EH (cell line): ENCODE measurements at places on chromosomes 5 and 9.
A peak's percentile ranks its signal among the peaks of the same experiment; 100 is the strongest.

DNA sequence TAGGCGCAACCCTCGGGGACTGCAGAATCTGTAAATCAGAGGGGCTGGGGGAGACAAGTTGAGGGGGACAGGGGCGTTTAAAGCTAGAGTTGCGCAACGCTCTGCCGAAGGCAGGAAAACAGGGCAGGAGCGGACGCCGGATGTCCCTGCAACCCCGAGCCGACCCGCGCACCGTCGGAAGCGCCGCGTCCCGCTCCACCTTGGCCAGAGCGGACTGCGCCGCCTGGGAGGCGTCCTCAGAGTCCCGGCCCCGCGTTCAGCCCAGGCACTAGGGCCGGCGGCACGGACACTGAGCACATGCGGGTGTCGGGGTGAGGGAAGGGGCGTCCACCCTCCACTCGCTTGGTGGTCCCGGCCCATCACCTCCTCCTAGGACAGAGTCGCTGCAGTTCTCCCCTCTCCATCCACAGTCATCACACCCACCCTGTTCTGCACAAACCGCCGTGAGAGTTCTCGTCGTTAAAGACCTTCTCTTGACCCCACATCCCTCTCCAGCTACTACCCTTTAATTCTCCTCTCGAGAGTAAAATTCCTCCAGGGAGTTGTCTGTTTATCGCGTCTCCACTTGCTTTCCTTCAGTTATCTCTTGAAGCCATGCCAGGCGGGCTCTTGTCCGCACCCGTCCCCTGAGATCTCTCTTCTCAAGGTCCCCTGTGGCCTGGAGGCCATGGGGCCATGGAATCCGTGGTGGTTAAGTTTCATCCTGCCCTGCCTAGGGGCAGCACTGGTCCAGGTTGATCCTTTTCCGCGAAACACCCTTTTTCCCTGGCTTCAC, 796 bp upstream of the PDLIM7 start:
- DNase-seq, result no peak

GRCh38 chr9:11128156-11128555, 515.4 kb upstream of the PTPRD start:
- DNase-seq, result no peak

GRCh38 chr5:170345971-170346370, 43.2 kb downstream of the KCNMB1 start:
- DNase-seq, result no peak

DNA sequence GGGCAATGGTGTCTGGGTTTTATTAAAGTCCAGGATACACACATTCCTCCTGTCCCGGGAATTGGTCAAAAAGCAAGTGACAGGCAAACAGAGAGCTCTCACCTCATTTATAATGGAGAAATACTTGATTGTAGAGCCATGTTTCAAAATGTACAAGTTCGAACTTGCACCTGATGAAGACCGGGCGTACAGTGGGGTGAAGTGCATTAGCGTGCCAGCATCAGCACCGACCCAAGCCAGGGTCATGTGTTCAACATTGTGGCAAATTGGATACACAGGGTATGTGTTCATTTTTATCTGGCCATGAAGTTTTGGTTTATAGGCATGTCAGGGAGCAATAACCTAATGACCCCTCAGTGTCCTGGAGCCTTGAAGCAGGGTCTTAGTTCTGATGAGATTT, 472.5 kb downstream of the IRX1 start:
- DNase-seq, result no peak

- peak; percentile 49 for DNase-seq
Measured at GRCh38 chr5:91641730-91642350, 258.7 kb upstream of the ARRDC3 start.

GRCh38 chr9:81394881-81395675, 294.3 kb downstream of the TLE1 start:
- no peak for DNase-seq

- no peak for DNase-seq
Measured at GRCh38 chr9:129270205-129270604, 92.1 kb upstream of the IER5L start.

DNA sequence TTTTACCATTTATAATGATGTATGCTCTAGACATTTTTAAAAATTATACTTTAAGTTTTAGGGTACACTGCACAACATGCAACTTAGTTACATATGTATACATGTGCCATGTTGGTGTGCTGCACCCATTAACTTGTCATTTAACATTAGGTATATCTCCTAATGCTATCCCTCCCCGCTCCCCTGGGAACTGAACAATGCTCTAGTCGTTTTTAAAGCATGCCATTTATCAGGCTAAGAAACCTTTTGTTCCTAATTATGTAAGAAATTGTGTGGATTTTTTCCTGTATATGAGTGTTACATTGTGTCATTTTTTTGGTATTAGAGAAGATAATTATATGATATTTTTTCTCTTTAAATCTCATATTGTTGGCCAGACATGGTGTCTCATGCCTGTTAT, 72.8 kb upstream of the SGCD start:
- no peak for DNase-seq

GRCh38 chr9:88173378-88173999, 35.2 kb upstream of the SPATA31C2 start:
- DNase-seq, result peak; percentile 81

- no peak for DNase-seq
Measured at GRCh38 chr9:20749496-20750198, 65.6 kb downstream of the FOCAD start.

DNA sequence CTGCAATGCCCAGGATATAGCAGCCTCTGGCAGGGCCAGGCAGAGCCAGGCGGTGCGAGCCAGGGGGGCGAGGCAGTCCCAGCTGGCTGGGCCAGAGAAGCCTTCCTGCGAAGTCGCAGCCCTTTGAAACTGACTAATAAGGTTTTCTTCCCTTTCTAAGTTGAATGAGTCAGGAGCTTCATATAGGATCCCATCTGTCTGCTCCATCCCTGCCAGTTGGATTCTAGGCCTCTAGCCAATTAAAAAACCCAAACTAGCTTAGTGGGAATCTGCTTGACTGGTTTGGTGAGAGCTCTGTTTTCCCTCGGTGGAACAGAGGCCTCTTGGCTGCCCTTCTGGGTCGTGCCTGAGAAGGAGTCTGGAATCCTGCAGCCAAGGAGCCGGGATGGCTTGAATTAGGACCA, 70.1 kb upstream of the RAPGEF1 start:
- peak; percentile 44 for DNase-seq

DNA sequence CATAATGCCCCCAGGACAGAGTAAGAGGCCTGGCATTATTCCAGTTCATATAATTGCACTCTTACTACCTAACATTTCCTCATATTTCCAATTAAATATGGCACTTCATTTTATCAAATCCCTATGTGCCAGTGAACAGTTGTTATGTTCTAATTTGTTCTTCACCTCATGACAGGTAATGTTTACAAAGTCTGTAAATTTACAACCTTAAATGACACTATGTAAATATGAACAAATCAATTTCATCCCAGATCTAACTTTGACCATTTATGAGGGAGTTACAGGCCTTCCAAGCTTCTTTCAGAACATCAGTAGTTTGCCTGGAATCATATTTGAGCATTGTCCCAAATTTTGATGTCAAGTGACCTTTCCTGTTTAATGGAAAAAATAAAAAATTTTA, 592.6 kb upstream of the CDH6 start:
- DNase-seq, result no peak

DNA sequence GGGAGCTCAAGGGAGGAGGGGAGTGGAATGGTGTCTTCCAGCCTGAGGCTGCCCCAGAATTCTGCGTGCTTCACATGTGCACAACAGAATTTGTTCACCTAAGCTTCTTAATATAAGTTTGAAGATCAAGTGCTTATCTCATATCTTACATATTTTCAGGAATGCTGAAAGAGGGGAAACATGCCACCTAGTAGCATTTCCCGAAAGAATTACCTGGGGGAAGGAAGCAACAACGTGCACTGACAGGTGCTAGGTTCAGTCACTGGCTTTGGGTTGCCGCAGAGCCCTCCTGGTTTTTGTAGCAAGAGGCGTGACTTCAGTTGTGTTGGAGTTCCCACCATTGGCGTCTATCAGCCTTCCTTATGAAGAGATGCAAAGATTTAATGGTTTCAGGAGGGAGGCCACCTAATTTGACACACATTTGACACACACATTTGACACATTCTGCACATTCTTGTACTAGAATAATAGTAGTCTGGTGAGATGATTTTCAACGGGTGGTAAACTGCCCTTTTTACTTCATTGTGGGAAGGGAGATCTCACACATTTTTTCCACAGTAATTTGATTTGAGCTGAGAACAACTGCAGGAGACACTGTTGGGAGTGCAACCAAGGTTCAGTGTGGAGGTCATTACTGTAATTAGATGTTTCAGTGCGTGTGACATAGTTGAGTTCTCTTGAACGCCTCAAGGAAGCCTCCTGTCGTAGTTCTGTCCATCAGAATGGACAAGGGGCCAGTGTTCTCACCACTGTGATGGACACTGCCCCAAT, 481.3 kb downstream of the CCDC171 start:
- DNase-seq, result no peak

GRCh38 chr5:126810596-126811380, 33.9 kb downstream of the LMNB1 start:
- DNase-seq, result no peak

DNA sequence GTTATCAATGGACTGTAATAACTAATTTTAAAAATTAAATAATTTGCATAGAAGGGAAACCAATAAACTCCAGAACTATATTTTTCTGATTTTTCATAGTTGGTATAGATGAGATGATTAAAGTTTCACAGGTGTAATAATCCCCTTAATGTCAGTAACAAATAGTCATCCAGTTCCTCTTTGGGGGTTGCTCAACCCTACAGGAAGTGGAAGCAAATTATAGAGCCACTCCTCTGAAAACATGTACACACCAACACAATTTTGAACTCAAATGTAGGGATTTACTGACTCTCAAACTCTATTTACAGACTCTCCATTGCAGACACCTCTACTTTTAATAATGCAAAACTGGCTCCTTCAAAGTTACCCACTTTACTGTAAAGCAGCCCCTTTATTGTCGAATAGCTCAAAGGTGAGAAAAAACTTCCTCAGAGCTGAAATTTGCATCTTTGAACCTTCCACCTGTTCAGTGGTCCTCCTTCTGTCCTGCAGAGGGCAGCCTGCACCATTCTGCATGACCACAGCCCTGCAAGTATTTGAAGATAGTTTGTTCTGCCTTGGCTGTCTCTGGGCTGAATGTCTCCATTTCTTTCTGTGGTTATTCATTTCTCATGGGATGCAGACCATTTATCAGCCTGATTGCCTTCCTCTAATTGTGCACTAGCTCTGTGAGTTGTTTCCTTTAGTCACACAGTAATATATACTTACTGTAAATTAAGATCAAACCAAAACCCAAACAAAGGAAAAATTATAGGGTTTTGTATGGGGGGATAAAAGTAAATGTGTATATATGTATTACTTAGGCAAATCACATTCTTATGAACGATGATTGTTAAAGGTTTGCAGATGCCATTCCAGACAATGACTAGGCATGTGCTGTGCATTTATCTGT, 383.2 kb upstream of the SGCD start:
- DNase-seq, result peak; percentile 41

GRCh38 chr5:148060881-148061280, 2.9 kb upstream of the SPINK5 start:
- no peak for DNase-seq

- DNase-seq, result no peak
Measured at GRCh38 chr9:96048104-96048955, 172.8 kb downstream of the ERCC6L2 start.

DNA sequence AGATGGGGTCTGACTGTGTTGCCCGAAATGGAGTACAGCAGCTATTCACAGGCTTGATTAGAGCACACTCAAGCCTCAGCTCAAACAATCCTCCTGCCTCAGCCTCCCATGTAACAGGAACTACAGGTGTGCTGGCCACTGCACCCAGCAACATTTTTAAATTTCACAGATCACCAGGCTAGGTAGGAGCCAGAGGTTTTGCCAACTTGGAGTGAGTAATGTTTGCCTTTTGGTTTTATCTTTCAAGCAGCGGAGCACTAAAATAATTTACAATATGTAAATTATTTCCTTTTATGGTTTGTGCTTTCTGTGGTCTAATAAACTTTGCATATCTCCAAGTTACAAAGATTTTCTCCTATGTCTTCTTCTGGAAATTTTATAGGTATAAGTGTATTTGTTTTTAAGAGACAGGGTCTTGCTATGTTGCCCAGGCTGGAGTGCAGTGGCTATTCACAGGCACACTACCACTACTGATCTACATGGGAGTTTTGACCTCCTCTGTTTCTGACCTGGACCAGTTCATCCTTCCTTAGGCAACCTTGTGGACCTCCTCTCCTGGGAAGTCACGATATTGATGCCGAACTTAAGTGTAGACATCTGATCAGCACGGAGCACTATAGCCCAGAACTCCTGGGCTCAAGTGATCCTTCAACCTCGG, 67.2 kb upstream of the SUSD1 start:
- DNase-seq, result no peak

GRCh38 chr5:32042551-32042961, 131.6 kb downstream of the GOLPH3 start:
- peak; percentile 56 for DNase-seq

- DNase-seq, result no peak
Measured at GRCh38 chr5:1725641-1726468, 73.8 kb downstream of the MRPL36 start.

- peak; percentile 91 for DNase-seq
Measured at GRCh38 chr5:159341906-159342310, 11.6 kb upstream of the IL12B start.

GRCh38 chr9:74948937-74949336, 3.8 kb downstream of the C9orf40 start:
- DNase-seq, result no peak

DNA sequence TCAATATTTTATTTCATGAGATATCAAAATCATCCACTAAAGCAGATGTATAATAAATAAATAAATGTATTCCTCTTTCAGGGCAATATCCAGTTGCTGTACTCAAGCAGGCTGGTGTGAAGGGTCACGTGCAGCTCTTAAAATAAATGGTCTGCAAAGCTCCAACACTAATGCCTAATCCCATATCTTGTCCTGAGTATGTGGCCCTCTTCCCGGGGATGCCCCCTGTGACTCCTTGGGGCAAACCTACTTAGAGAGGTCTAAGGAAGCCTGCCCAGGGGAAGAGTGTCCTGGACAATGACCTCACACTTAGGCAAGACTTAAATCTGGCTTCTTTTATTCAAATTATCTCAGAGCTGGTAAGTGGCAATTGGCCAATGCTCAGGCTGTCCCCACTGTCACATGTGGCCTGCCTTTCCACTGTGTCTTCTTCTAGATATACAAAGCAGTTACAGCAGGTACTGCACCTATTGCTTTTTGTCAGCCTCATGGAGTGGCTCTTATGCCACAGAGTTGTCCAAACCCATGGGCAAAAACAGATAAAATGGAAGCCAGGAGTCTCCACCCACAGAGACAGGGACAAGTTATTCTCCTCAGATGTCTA, 55.3 kb downstream of the SEMA5A start:
- no peak for DNase-seq

- DNase-seq, result peak; percentile 56
Measured at GRCh38 chr9:81893929-81894328, 34.3 kb upstream of the SPATA31D4 start.
